ENCODE measurements at places on chromosomes 11 and 22.

DNA sequence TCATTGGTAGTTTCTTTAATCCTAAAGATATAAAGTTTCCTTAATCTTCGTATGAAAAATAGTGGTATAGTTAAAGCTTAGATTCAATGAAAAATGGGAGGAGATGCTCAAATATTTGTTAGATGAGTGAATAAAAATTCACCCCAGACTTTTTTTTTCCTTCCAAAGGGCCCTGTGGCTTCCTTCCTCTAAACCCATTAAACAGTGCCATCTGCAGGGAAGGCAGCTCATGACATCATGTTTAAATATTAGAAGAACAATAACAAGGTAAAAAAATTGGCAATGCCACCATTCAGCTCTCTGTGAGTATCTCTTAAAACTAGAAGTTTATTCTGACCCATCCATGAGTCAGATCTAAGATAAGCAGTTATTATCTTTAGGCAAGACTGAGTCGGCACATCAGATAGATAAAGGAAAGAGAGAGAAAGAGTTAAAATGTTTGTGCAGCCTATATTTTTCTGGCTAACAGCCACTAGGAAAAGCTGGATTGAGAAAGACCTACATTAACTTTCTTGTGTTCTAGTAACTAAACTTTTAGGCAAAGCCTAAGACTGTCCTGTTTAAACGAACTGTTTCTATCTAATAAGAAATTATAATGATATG lies 19.1 kb upstream of the OOSP1 start:
- DNase-seq = no peak

DNA sequence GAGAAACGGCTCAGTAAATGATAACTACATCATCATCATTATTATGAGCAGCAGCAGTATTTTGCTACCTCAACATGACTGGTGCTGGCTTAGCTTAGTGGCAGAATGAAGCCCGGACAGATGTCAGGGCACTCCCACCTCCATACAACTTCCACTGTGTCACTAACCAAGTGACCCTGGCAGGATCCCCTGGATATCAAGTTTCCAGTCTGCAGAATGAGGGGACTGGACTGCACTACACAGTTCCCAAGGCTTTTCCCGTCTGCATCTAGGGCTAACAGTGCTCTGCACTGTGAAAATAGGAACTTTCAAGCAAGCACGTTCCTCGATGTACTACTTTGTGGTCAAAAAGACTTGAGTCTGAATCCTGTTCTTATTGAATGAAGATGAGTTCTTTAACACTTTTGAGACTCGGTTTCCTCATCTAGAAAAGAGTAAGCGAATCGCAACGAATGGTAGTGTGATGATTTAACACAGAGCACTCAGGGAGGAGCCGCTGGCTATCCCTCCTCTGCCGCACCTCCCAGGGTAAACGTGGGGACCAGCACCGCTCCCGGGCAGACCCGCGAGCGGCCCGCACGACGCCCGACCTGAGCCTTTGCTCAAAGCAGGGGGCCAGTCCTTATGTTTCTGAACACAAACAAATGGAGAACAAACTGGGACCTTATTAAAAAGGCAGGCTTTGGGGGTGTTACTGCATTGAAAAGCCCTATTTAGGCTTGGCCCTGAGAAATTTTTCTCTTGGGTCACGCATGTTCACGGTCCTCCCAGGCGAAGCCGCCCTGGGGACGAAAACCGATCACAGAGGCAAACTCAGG lies 910 bp downstream of the CLTCL1 start:
- no peak for DNase-seq

DNA sequence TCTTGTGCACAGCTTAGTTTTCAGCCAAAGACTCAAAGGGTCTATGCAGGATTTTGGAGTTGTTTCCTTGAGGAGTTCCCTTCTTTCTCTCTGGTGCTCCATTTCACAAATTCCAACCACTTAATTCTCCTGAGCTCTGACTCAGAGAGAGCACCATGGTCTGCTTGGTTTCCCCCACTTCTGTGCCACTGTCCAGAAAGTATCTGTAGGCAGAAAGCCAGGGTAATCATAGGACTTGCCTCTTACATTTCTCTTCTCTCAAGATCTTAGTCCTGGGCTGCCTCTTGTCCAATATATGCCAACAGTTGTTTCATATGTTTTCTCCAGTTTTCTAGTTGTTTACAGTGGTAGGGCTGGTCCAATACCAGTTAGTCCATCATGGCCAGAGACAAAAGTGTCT lies 6.4 kb upstream of the MRGPRD start:
- DNase-seq = no peak

DNA sequence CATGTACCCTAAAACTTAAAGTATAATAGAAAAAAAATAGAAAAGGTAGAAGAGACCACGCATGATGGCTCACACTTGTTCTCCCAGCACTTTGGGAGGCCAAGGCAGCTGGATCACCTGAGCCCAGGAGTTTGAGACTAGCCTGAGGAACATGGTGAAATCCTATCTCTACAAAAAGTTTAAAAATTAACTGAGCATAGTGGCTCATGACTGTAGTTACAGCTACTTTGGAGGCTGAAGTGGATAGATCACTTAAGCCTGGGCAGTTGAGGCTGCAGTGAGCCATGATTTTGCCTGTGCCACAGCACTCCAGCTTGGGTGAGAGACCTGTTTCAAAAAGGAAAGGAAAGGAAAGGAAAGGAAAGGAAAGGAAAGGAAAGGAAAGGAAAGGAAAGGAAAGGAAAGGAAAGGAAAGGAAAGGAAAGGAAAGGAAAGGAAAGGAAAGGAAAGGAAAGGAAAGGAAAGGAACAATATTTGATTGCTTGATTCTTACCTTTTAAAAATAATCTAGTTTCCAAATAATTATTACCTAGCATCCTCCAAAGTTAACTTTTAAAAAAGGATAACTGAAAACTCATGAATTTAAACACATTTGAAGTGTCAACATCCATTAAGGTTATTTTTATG lies 99.9 kb upstream of the PAX6 start:
- DNase-seq = no peak

DNA sequence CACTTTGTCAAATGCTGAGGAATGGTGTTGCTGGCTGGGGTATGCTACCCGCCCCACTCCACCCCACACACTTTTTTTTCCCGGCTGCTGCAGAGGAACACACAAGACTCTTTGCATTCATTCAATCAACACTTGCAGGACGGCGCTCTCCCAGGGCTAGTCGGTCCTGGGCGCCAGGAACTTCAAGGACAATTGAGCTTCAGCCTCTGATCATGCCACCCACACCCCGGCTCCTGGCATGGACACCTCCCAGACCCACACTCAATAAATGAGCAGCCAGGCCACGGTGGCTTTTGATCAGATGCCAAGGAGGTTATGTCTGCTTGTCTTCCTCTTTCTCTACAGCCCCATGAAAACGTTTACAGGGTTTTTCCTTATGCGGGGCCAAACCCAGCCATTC lies 19.8 kb downstream of the TPST2 start:
- no peak for DNase-seq

DNA sequence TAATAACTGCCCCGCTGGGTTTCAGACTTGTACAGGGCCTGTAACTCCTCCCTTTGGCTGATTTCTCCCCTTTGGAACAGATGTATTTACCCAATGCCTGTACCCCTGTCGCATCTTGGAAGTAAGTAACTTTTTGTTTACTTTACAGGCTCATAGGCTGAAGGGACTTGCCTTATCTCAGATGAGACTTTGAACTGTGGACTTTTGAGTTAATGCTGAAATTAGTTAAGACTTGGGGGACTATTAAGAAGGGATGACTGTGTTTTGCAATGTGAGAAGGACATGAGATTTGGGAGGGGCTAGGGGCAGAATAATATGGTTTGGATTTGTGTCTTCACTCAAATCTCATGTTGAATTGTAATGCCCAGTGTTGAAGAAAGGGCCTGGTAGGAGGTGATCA lies 62.0 kb downstream of the TRPC6 start:
- DNase-seq = no peak

- DNase-seq = no peak
Measured at GRCh38 chr11:134668796-134669195, 256.8 kb upstream of the B3GAT1 start.

DNA sequence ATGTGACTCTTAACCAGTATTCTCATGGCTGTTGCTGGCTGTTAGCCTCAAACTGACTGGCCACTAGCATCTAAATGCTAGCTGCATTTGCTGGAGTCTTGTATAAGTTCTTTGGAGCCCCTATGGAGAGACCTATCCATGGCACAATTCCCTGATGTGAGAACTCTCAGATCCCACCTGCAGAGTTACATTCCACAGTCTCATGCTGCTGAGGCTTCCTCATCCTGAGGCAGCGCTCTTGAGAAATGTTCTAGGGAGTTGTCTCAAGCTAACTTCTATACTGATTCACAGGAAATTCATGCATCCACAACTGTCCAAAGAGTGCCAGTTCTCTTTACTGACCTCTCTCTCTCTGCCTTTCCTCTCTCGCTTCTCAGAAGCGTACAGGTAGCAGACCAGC lies 218.0 kb upstream of the PITPNB start:
- no peak for DNase-seq

- DNase-seq = no peak
Measured at GRCh38 chr11:14519597-14519916, 629 bp downstream of the PSMA1 start.

GRCh38 chr11:87203907-87204602 lies 166.3 kb downstream of the TMEM135 start:
- DNase-seq = no peak

GRCh38 chr11:26297189-26297975 lies 34.5 kb upstream of the ANO3 start:
- DNase-seq = no peak

DNA sequence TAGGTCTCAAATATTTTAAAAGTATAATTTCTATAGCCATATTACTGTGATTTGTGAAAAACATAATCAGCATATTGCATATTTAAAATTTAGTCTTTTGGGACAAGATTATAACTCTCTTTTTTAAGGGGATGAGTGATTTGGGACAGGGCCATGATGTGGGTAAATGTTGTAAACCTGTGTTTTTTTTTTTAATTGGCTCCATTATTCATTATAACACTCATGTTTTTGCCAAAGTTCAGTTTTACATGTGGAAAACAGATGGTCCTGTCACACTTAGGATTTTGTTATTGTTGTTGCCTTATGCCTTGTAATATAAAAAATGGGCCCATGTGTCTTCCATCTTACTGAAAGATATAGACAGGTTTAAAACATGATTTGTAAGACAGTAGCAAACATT lies 1413.5 kb upstream of the RAG2 start:
- no peak for DNase-seq

GRCh38 chr11:12862696-12863469 lies 146.2 kb upstream of the RASSF10 start:
- DNase-seq = no peak

- DNase-seq = peak; percentile 69
Measured at GRCh38 chr11:116853461-116854073, 16.1 kb upstream of the APOA1 start.

DNA sequence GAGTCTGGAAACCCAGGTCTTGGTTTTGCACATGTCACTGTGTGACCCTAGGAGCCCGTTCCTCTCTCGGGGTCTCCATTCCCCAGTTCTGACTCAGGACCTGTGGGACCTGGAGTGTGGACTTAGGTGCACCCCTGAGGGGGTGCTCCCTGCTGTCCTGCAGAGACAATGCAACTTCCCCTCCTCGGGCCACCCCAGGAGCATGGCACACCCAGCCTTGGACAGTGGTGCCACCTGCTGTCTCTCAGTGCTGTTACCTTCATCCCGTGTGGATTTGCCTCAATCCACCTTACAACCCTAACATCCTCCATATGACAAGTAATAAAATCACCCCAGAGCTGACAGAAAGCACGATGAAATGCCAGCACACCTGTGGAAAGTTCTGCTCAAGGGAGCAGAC lies 27.5 kb upstream of the CRYBB3 start:
- DNase-seq = peak; percentile 6

DNA sequence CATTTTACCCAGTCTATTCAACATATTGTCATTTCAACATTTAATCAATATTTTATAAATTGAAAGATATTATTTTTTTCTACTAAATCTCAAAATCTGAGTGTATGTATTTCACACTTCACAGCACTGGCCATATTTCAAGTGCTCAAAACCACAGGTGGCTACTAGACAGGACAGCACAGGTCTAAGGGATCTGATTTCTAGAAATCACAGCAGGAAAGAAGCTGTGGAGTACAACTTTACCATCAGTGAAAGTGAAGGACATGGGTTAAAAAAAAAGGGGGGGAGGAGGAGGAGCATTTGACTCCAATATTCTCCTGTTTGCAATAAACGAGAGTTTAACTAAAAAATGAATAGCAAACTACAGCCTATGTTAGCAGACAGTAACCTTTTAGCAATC lies 4.5 kb downstream of the PRDM10 start:
- DNase-seq = no peak

GRCh38 chr22:42299586-42300258 lies 29.3 kb upstream of the TCF20 start:
- DNase-seq = peak; percentile 49

DNA sequence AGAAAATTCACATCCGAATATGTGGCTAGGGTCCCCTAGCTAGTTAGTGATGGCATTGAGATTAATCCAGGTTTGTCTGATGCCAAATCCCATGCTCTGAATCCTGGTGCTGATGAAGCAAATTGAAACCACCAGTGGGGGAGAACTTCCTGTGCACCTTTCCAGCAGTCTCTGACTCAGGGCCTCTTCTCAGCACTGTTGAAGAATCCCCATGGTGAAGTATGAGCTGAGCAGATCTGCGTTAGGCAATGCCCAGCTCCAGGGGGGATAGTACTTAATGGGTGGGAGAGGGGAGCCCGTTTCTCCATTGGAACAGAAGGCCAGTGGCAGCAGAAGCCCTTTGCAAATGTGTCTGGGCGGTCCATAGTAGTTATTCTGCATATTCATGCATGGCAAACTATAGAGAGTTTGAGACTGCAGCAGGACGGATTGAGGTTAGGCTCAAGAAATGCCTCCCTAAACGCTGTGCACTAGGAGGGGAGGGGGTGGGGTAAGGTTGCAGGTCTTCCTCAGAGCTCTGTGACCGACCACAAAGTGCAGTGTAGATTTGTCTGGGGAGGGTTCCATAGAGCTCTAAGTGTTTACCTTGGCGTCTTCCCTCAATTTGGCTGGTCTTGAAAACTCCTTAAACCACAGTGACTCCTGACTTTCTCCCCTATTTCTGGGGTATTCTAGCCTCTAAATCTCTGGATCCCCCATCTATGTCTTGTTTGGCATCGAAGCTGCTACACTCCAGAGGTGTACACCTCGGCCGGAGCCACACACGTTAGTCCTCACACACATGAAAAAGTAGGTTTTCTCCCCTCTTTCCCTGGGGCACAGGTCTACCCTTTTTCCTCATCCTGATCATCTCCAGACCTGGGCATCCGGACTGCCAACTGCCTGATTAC lies 4.8 kb downstream of the POU2F3 start:
- DNase-seq = no peak

- DNase-seq = no peak
Measured at GRCh38 chr11:126739499-126740145, 260.9 kb downstream of the KIRREL3 start.

GRCh38 chr11:69044111-69045013 lies 4.4 kb upstream of the TPCN2 start:
- DNase-seq = no peak

- DNase-seq = no peak
Measured at GRCh38 chr11:11149671-11150459, 203.2 kb downstream of the CSNK2A3 start.
